Liver (tissue), 10 donors: ENCODE measurements at places on chromosomes 16 and 17. TPM values are rescaled to one million over a fixed set of nuclear protein-coding genes. Genes with fewer than 3 reads are reported as not detected.

DNA sequence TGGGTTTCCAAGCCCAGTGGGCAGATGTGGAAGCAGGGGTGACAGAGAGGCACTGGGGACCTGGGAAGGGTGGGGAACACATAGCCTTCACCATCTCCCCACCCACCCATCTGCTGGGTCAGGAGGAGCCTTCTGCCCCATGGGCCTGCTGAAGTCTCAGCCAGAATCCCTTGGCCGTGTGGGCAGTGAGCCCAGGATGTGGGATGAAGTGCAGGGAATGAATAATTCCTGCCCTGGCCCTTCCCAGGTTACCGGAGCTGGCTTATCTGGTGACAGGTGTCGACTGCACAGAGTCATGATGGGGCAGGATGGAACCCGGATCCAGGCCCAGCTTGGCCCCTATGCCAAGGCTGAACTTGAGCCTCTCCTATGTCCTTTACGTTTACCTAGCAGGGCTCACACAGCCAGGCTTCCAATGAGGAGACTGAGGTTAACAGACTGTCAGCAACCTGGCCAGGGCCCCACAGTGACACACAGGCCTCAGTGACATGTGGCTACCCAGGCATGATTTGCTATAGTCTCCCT, 17.5 kb downstream of the ATP2A3 start:
- H3K27me3 ChIP-seq, result no peaks in the 10 kb centered on the region
- DNase-seq, result no peak
- no peak overlapping the region for H3K4me3 ChIP-seq
- H3K36me3 ChIP-seq, result no peaks in the 10 kb centered on the region

DNA sequence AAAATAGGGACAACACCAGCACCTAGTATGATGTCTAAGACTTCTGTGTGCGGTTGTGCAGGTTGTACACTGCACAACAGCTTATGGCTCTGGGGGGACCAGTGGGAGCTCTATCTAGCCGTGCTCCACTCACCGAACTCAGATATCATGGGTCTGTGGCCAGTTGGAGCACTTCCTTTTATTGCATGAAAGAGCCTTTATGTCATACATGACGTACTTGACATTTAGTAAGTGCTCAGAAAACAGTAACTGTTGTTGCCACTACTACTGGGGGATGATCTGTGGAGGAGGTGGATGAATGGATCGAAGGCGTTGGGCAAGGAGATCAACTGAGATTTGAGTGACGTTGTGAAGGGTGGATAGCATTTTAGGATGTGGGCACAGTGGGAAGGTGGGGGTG, 368.8 kb downstream of the SNX29 start:
- DNase-seq, result no peak
- no peaks in the 10 kb centered on the region for H3K36me3 ChIP-seq
- H3K27ac ChIP-seq, result no peak overlapping the region

GRCh38 chr17:63426917-63427308, 19.2 kb downstream of the CYB561 start:
- no peak overlapping the region for H3K4me3 ChIP-seq
- H3K27ac ChIP-seq, result no peak overlapping the region
- H3K4me1 ChIP-seq, result peaks cover 7% of the 10 kb centered on the region
- no peaks in the 10 kb centered on the region for H3K36me3 ChIP-seq

DNA sequence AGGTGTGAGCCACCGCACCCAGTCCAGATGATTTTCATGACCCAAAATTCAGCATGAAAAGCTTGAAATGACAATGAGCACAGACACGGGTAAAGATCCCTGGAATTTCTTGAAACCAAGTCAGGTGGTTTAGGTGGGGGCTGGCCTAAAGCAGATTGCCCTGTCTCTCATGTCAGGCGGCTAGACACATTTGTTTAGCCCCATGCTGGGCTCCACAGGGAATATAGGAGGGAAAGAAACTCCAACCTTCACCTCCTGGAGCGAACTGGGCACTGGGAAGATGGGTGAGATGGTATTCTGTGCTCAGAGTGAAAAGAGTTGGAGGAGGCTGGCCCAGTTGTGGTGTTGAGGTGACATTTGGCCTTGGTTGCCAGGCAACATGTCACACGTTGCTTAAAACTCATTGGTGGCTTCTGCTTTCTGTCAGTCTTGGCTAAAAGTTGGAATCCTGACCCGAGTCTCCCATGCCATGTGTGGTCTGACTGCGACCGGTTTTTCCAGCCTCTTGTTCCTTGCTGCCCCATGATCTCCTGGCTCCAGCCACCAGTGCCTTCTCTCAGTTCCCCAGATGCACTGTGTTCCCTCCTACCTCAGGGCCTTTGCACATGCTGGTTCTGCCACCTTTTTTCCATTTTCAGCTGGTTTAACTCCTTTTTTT, 113.7 kb downstream of the ABCC6 start:
- H3K27me3 ChIP-seq, result no peaks in the 10 kb centered on the region
- H3K4me1 ChIP-seq, result no peaks in the 10 kb centered on the region
- no peak overlapping the region for H3K27ac ChIP-seq
- no peak overlapping the region for H3K4me3 ChIP-seq
- no peak for DNase-seq

GRCh38 chr17:2295575-2295974, 8.0 kb downstream of the SMG6 start:
- H3K4me1 ChIP-seq, result no peaks in the 10 kb centered on the region
- H3K4me3 ChIP-seq, result no peak overlapping the region
- no peaks in the 10 kb centered on the region for H3K27me3 ChIP-seq
- H3K36me3 ChIP-seq, result peaks cover 70% of the 10 kb centered on the region
- no peak for DNase-seq
- no peak overlapping the region for H3K27ac ChIP-seq

DNA sequence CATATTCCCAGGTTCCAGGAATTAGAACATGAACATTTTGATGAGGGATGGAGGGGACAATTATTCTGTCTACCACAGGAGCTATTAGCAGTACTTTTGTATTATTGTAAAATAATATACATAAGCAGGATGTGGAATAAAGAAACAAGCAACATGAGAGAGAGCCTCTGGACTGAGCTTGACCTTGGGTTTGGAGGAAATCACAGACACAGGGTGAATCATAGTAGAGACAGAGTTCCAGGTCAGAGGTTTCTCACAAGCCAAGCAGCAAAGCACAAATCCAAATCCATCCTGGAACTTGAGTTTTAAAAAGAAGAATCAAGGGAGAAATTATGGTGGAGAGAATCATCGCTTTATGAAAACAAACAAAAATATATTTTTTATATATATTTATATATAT, 5.1 kb downstream of the KRT31 start:
- H3K27ac ChIP-seq, result no peak overlapping the region
- no peaks in the 10 kb centered on the region for H3K27me3 ChIP-seq
- H3K4me3 ChIP-seq, result no peak overlapping the region
- no peak for DNase-seq
- H3K36me3 ChIP-seq, result no peaks in the 10 kb centered on the region

- no peaks in the 10 kb centered on the region for H3K36me3 ChIP-seq
- no peak overlapping the region for H3K4me3 ChIP-seq
- H3K27ac ChIP-seq, result no peak overlapping the region
- no peaks in the 10 kb centered on the region for H3K4me1 ChIP-seq
- no peak for DNase-seq
Observed at GRCh38 chr17:35002876-35003551, 22.7 kb downstream of the LIG3 start.

DNA sequence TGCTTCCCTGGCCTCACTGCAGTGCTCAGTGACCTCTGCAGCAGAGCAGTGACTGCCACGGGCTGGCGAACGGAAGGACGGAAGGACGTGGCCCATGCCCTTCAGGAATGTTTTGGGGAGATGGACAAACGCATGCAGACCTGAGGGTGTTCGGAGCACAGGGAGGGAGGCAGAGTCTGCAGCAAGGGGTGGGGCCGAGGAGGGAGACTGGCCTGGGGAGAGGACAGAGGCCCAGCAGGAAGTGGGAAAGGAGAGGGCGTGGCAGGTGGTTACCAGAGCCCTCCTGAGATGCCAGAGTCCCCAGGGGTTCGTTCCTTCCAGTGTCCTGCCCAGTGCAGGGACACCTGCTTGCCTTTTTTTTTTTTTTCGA, 21.9 kb downstream of the ADORA2B start:
- no peaks in the 10 kb centered on the region for H3K27me3 ChIP-seq
- H3K4me3 ChIP-seq, result no peak overlapping the region
- H3K36me3 ChIP-seq, result no peaks in the 10 kb centered on the region
- peaks cover 4% of the 10 kb centered on the region for H3K4me1 ChIP-seq
- H3K27ac ChIP-seq, result no peak overlapping the region

- peaks cover 7% of the 10 kb centered on the region for H3K4me1 ChIP-seq
- no peak overlapping the region for H3K4me3 ChIP-seq
- H3K27ac ChIP-seq, result no peak overlapping the region
- DNase-seq, result no peak
- H3K36me3 ChIP-seq, result no peaks in the 10 kb centered on the region
Observed at GRCh38 chr16:79263425-79263824, 337.1 kb downstream of the MAF start.

DNA sequence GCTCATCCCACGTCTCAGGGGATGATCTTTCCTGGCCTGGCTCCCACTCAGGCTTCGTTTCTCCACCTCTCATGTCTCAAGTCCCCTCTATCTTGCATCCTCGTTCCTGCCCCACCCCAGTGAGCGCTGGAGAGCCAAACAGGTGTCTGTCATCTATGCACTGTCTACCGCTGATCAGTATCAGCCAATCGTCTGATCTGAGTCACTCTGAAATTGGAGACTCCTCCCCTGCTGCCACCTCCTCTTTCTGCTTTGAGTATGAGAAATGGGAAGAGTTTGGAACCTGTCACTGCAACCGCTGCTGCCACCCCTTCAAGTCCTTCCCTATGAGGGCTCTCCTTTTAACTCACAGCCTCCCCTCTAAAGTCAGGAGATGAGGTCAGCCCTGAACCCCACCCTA, 28.0 kb downstream of the FZD2 start:
- no peak overlapping the region for H3K27ac ChIP-seq
- H3K4me3 ChIP-seq, result no peak overlapping the region
- H3K4me1 ChIP-seq, result no peaks in the 10 kb centered on the region
- DNase-seq, result no peak
- no peaks in the 10 kb centered on the region for H3K27me3 ChIP-seq

GRCh38 chr17:38560503-38561318, 45.0 kb downstream of the SRCIN1 start:
- DNase-seq, result no peak
- no peak overlapping the region for H3K4me3 ChIP-seq
- H3K4me1 ChIP-seq, result peaks cover 44% of the 10 kb centered on the region
- no peaks in the 10 kb centered on the region for H3K27me3 ChIP-seq
- H3K27ac ChIP-seq, result peak overlapping the region; percentile 92
- no peaks in the 10 kb centered on the region for H3K36me3 ChIP-seq

DNA sequence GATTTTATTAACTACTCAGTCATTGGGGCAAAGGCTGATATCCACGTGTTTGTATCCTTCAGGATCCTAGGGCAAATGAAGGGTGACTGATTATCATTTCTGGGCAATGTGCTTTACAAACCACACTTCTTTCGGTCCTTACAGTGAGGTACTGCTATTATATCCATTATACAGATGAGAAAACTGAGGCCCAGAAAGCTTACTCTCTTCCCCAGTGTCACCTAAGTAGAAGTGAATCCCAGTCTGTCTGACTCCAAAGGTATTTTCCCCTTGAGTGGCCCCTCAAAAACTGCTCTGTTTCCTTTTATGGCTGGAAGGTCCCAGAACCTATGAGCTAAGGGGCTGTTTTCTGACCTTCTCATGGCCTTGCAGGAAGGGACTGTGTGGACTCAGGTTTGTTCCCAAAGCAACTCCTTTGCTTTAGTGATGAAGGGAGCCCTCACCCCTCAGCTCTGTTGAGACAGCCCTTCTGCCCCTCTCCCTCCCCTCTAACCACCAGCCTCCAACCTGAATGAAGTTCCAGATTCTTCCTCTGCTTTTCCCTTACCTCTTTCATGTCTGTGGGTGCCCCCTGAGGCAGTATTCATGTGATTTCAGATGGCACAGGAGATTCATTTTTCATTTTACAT, 27.4 kb upstream of the ADGRG1 start:
- no peak overlapping the region for H3K27ac ChIP-seq
- H3K4me3 ChIP-seq, result no peak overlapping the region
- H3K4me1 ChIP-seq, result peaks cover 10% of the 10 kb centered on the region
- DNase-seq, result peak; percentile 22
- H3K27me3 ChIP-seq, result no peaks in the 10 kb centered on the region
- no peaks in the 10 kb centered on the region for H3K36me3 ChIP-seq

- no peak for DNase-seq
- H3K27me3 ChIP-seq, result no peaks in the 10 kb centered on the region
- H3K27ac ChIP-seq, result no peak overlapping the region
- H3K4me3 ChIP-seq, result no peak overlapping the region
- H3K4me1 ChIP-seq, result no peaks in the 10 kb centered on the region
- H3K36me3 ChIP-seq, result no peaks in the 10 kb centered on the region
Observed at GRCh38 chr16:55421226-55421625, 57.8 kb upstream of the MMP2 start.

DNA sequence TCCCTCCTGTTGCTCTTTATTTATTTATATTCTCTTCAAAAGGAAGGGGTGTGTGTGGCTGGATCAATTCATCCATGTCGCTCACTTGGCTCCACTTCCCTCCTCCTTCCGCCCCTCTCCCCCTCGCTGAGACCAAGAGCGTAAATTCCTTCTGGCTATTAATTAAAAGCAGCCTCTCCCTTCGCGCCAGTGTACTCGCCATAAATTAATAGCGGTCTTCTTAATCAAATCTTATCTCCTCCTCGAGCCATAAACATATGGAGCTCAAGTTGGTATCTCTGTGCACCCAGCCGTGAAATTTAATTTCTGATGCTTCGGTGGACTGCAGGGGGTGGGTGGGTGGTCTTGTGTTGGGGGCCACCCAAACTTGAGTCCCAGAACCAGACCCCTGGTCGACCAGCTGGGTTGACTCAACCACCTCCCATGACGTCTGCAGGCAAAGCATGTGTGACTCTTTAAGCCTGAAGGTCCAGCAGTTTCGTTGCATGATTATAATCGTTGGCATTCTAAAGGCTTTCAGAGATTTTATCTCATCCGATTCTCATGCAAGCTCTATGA, 57.9 kb downstream of the SDK2 start:
- H3K36me3 ChIP-seq, result no peaks in the 10 kb centered on the region
- H3K27me3 ChIP-seq, result peaks cover 2% of the 10 kb centered on the region
- no peak overlapping the region for H3K27ac ChIP-seq
- no peak overlapping the region for H3K4me3 ChIP-seq
- H3K4me1 ChIP-seq, result no peaks in the 10 kb centered on the region

- H3K4me3 ChIP-seq, result no peak overlapping the region
- no peaks in the 10 kb centered on the region for H3K36me3 ChIP-seq
- peaks cover 15% of the 10 kb centered on the region for H3K27me3 ChIP-seq
- peaks cover 44% of the 10 kb centered on the region for H3K4me1 ChIP-seq
Observed at GRCh38 chr17:68196394-68197090, 51.3 kb upstream of the AMZ2 start.

GRCh38 chr17:33674685-33675084, 381.6 kb upstream of the ASIC2 start:
- peak; percentile 59 for DNase-seq
- no peak overlapping the region for H3K4me3 ChIP-seq
- H3K27me3 ChIP-seq, result no peaks in the 10 kb centered on the region
- no peaks in the 10 kb centered on the region for H3K36me3 ChIP-seq
- H3K4me1 ChIP-seq, result no peaks in the 10 kb centered on the region
- H3K27ac ChIP-seq, result no peak overlapping the region

- H3K4me1 ChIP-seq, result peaks cover 2% of the 10 kb centered on the region
- DNase-seq, result no peak
- H3K27me3 ChIP-seq, result no peaks in the 10 kb centered on the region
Observed at GRCh38 chr17:67867591-67867990, 42.3 kb downstream of the BPTF start.

- no peaks in the 10 kb centered on the region for H3K27me3 ChIP-seq
- DNase-seq, result no peak
- H3K27ac ChIP-seq, result peak overlapping the region; percentile 98
- peaks cover 36% of the 10 kb centered on the region for H3K4me1 ChIP-seq
Observed at GRCh38 chr17:5418858-5419355, 555 bp downstream of the NUP88 start.

SLC52A1 gene
- not detected for total RNA-seq

SUMO2 gene
- total RNA-seq, result 20.9 TPM

KRT33A gene
- total RNA-seq, result not detected

APOBR gene
- 1.3 TPM for total RNA-seq

CCL17 gene
- total RNA-seq, result not detected

NUPR1 gene
- total RNA-seq, result 10.9 TPM

TMEM100 gene
- 4.8 TPM for total RNA-seq
